ENCODE measurements at places on chromosomes 3 and 15.

GRCh38 chr3:161471211-161471610, 25.4 kb upstream of the OTOL1 start:
- no peak for DNase-seq

DNA sequence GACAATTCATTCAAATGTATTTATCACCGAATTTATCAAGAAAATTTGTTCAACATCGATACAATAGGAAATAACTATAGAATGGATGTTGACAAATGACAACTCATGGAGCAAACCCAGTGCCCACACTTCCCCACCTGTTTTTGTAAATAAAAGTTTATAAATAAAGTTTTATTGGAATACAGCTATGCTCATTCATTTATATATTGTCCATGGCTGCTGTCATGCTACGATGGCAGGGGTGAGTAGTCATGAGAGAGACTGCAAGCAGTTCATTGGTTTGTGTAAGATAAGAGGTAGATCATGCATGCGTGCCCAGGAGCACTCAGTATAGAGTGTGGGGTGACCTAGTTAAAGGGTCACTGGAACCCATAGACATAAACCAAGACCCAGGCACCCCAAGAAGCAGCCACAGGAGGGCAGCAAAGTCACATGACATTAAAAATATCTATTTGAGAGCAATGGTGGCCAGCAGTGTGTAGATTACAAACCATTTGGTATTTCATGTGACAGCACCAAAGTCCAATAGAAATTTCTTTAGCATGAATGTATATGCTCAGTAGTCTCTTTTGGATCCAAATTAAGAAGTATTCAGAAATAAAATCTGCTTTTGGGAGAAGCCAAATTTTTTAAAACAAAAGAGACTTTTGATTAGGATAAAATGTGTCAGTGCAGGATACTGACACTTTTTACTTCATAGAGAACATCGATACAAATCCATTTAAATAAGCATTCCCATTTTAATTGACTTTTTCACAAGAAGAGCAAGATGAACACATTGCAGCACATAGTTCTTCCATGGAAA, 794.8 kb downstream of the MCTP2 start:
- DNase-seq, result peak; percentile 66

- DNase-seq, result peak; percentile 51
Observed at GRCh38 chr15:76338486-76339304, 2.1 kb downstream of the ISL2 start.

- DNase-seq, result no peak
Observed at GRCh38 chr3:193978486-193978885, 157.5 kb upstream of the HES1 start.

DNA sequence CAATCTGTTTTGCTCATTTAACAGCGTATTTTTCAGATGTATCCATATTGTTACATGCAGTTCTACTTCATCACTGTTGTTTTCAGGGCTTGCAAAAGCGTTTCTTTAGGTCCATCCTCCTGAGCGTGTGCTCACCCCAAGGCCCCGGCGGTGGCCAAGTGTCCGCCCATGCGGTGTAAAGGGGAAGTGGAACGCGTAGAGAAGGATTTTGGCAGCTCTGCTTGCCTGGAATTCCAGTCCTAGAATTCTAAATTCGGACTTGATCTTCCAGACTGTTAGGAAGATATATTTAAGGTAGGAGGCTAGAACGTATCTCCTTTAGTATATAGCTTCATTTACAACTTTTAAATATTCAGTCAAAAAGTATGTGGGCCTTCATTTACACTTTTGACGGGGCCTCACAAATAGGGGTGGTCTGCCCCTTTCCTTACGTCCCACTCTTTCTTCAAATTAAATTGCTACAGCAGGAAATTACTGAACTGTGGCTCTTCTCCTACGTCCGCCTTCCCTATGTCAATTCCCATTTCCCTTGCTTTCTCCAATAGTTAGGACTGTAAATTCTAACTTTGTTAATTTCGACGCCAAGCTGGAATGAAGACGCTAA, 609 bp upstream of the TBC1D23 start:
- peak; percentile 44 for DNase-seq

- DNase-seq, result no peak
Observed at GRCh38 chr3:37812499-37812896, 49.2 kb upstream of the CTDSPL start.

- DNase-seq, result no peak
Observed at GRCh38 chr3:42529468-42529867, 27.0 kb downstream of the VIPR1 start.

- peak; percentile 93 for DNase-seq
Observed at GRCh38 chr3:61571516-61572336, 10.4 kb downstream of the PTPRG start.

GRCh38 chr3:110246796-110247376, 824.7 kb upstream of the NECTIN3 start:
- peak; percentile 6 for DNase-seq

DNA sequence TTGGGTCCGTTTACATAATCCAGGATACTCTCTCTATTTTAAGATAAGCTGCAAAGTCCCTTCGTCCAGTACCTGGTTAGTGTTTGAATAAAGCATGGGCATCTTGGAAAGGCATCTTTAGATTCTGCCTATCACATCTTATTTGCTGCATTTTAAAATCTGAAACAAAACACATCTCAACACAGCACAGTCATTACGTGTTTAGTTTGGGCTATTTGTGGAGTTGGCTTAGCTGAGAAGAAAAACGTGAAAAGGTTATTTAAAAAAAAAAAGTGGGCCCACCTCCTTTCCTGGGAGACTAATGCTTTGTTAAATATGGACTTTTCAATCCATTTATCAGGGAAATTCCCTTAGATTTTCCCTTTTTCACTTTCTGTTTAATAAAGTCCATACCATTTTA, 174.5 kb upstream of the WNT5A start:
- DNase-seq, result no peak

GRCh38 chr3:69330891-69331400, 54.9 kb downstream of the FRMD4B start:
- peak; percentile 28 for DNase-seq

- DNase-seq, result peak; percentile 88
Observed at GRCh38 chr3:32249184-32249782, 10.8 kb downstream of the CMTM8 start.

DNA sequence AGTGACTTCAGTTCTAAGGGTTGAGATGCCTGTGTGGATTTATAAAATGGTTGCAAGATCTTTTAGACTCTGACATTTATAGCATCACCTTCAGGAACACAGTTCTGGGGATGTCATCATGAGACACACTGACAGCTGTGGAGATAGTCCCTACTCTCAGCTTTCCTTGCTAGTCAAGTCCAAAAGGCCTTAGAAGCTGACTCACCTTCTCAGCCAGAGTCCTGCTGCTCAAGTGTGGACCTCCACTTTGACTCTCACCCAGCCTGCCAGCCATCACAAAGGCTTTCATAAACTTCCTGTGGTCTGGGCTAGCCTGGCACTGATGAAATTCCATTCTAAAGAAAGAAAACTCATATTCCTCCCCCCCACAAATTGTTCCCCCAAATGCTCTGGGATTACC, 44.8 kb downstream of the TMEM39A start:
- DNase-seq, result peak; percentile 24

- no peak for DNase-seq
Observed at GRCh38 chr3:87101861-87102625, 111.1 kb upstream of the VGLL3 start.

- no peak for DNase-seq
Observed at GRCh38 chr15:57883701-57884100, 177.2 kb downstream of the POLR2M start.

DNA sequence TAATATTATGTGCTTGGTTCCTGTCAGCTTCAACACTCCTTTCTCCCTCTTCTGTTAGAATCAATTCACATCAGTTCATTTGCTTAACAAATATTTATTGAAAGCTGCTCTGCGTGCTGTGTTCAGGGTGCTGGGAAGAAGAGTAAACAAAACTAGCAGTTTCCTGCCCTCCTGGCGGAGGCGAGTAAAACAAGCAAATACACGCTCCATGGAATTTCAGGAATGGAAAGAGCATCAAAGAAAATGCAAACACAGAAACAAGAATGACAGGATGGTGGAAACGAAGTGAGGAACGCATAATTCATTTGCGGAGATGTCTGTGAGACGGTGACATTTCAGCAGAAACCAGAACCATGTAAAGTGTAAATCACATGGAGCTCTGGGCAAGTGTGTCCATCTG, 49.4 kb upstream of the SPTSSB start:
- peak; percentile 43 for DNase-seq

DNA sequence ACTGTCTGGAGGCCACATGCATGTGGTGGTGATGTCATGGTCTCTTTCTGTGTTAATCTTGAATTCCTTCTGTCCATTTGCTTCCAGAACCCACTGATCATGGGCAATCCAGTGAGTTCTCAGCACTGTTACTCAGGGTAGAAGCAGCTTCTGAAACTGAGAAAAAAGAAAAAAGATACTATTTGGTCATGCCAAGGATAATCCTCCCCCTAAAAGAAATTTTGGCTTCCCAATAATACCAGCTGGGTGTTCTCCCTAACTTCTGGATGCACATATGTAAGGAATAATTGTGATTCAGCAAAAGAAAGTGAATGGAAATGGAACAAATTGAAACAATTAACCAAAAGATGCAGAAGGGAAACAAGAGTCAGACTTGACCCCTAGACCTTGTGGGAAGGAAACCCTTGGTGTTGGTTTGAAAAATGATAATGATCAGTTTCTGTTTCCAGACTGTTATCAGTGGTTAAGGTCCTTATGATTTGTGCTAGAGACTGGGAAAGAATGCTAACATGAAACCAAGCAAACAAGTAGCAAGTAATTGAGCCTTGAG, 92.3 kb downstream of the RBMS3 start:
- peak; percentile 85 for DNase-seq

DNA sequence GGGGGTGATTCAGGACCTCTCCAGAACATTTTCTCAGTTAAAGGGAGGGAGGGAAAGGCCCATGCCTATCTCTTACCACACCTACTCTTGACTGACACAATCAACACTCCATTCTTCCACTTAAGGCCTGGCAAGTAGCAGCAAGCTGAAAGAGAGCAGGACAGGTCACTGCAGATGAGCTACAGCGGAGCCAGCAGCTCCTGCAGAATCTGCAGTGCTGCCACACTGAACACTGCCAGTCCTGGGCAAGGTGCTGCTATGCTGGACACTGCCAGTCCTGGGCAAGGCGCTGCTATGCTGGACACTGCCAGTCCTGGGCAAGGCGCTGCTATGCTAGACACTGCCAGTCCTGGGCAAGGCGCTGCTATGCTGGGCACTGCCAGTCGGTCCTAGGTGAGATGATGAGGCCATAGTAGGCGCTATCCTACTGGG, 143.7 kb downstream of the MYLK start:
- DNase-seq, result no peak

DNA sequence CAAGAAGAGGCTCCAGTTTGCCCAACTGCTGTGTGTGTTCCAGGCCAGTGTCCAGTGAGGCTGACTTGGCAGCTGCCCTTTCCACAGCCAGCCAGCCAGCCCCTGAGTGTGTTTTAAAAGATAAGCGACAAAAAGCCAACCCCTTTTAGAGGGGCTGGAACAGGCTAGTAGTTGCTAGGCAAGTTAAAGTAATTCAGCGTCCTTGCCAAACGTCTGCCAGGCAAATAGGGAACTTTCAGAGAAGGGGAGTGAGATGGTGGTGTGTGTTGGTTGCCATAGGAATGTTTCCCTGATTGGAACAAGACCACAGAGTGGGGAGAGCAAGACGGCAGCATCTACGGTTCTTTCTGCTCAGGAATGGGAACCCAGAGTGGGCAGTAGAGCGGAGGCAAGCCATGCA, 86.3 kb downstream of the TMEM108 start:
- no peak for DNase-seq

- DNase-seq, result no peak
Observed at GRCh38 chr3:62939707-62940106, 64.5 kb upstream of the CADPS start.

DNA sequence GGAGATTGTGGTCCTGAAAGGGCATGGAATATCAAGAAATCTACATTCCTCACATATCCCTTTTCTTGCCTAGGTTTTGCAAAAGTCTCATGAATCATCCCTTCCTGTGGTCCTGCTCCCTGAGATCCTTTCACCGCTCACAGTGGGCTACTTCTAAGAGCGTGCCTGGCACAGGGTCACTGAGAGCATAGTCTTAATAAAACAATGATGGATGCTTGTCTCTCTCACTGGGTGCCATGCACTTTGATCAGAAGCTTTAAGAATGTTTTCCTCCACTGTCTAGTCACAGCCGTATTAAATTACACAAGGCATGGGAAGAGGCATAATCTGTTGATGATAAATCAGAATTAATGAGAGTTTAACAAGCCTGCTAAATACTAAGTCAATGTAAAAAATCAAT, 269.7 kb upstream of the ATP10A start:
- DNase-seq, result peak; percentile 4

GRCh38 chr15:77349666-77350065, 70.2 kb downstream of the PEAK1 start:
- no peak for DNase-seq

- DNase-seq, result peak; percentile 2
Observed at GRCh38 chr3:12286927-12287726, 1.7 kb upstream of the PPARG start.

- no peak for DNase-seq
Observed at GRCh38 chr15:60672400-60672799, 193.5 kb upstream of the ICE2 start.

DNA sequence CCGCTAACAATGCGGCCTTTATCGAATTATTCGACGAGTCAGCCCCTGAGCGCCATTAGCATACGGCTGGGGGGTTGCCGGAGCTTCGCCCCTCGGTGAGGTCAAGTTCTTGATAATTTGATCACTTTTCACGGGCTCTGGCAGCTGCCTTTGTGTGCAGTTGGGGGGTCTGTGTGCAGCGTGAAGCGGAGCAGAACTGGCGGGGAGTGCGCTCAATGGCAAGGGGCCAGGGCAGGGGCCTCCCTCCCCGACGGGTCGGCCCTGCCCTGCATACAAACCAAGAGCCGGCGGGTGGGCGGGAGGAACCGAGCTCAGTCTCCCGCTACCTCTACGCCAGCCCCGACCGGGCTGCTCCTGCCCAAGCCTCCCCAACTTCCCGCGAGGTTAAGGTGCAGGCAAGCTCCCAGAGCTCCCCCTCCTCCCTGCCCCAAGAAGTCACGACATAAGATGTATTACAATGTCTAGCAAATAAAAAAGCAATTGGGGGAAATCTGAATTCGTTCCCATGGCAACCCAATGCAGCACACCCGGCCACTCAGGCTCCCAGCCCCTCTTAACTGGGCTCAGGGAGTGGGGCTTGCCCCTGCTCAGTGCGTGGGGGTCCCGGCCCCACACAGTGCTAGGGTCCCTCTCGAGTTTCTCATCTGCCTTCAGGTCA, 34.1 kb upstream of the POLG start:
- DNase-seq, result no peak

GRCh38 chr3:179068779-179069530, 2.7 kb downstream of the ZMAT3 start:
- DNase-seq, result peak; percentile 62

GRCh38 chr3:187209491-187209890, 12.2 kb downstream of the RTP1 start:
- peak; percentile 75 for DNase-seq

GRCh38 chr3:194884649-194885315, 199.1 kb downstream of the FAM43A start:
- DNase-seq, result peak; percentile 32

DNA sequence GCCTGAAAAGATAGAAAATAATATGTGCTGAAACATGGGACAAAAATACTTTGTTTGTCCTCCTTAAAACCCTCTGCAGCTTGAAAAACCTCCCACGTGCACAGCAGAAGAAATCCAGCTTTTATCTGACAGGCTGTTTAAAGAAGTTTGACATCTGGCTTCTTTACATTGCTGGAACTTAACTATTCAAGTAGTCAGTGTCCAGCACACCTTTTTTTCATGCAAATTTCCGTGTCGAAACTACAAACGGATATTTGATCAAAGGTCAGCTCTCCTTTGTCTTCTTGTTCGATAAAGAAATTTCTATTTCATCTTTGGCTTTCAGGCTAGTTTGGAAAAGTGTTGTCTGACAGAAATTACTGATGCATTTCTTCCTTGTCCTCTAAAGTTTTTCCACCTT, 66.8 kb upstream of the KBTBD8 start:
- no peak for DNase-seq
